ENCODE measurements at places on chromosomes 7 and 10.

GRCh38 chr7:72493850-72494661 is 81.9 kb upstream of the CALN1 start:
- DNase-seq = peak; percentile 50

DNA sequence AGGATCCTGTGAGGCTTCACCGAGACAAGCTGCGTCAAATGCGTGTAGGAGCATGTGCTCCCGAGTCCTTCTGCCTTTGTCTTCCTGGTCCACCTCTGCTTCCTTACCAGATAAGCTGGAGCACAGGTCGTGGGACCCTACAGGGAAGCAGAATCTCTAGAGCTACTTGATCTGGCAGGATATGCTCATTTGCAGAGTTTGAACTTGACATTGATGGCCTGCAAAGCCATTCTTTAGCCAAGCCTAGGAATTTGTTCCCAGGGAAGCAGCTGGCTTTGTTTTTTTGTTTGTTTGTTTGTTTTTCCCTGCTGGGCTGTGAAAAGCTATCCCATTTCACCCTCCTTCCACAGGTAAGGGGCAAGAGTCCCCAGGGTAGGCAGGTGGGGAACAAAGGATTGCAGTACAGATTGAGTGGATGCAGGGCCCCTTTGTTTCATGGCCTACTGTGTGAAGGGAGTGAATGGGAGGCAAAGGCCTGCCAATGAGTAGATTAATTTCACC is 200.0 kb upstream of the BMPER start:
- DNase-seq = no peak

- no peak for DNase-seq
Observed at GRCh38 chr7:33050535-33051318, 11.8 kb downstream of the NT5C3A start.

GRCh38 chr10:58063861-58064480 is 203.7 kb downstream of the IPMK start:
- DNase-seq = no peak

- DNase-seq = no peak
Observed at GRCh38 chr7:151726652-151727578, 150.0 kb downstream of the PRKAG2 start.

DNA sequence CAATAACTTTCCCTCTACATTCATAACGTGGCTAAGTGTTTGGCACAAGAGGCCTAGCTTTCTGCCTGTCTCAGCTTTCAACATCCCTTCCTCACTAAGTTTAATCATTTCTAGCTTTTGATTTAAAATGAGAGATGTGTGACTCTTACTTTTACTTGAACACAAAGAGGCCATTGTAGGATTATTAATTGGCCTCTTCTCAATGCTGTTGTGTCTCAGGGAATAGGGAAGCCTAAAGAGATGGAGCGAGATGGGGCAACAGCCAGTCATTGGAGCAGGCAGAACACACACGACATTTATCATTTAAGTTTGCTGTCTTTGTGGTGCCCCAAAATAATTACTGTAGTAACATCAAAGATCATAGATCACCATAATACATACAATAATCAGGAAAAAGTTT is 167.1 kb upstream of the TRIM24 start:
- no peak for DNase-seq

DNA sequence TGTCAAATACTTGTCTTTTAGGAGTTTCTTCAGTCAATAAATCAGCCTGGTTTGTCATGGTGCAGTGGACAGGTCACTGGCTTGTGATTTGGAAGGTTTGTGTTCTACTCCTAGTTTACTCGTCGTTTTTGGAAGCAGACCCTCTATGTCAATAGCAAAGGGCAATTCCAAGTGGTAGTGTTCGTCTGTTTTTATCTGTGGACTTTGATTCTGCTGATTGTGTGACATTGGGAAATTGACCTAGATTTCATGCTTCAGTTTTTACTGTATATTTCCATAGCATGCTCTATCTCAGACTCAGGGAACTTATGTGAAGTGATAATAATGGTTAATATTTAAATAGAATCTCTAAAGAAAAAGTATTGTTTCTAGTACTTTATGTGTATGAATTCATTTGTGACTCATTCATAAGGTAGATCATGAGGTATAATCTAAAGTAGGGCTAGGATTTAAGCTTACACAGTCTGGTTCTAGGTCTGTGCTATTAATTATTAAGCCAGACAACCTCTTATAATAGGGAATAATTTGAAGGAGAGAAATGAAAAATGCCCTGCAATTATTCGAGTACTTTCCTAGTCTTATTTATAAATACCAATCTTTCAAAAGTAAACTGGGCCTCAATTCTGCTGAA is 198.1 kb downstream of the REEP3 start:
- no peak for DNase-seq

DNA sequence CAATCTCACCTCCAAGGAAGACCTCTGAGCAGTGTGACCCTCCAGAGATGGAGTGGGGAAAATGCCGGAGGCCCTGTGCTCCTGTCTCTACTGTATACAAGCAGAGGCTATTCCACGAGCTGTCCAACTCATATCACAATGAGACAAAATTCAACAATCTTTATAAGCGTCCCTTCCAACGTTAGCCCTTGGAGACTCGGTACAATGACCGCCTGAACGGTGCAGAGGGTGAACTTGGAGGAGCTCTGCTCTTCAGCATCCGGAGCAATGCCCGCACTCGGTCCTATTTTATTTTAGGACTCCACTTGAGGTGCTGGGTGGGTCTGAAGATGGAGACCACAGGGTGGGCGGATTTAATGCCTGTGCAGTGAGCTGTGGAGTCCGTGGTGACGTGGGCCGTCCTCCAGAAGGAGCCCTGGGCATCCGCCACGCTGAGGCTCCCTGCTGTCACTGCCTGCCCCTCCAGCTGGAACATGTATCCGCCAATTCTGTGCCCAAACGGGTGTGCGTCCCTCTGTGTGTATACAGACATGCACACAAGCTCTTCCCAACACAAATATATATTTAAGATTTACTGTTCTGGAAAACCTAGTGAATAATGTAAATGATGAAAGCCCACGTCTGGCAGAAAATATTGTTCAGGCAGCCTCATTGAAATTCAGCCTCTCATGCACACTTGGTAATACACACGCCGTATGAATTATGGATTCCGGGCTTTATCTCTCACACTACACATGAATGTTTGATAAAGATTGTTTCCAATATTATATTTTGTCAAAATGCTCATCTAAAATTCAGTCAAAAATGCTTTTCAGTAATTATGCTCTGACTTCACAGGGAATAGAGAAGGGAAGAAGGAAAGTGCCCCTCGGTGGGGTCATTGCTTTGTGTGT is 239.9 kb upstream of the ZMIZ1 start:
- DNase-seq = no peak

- DNase-seq = no peak
Observed at GRCh38 chr10:102815790-102816549, 21.2 kb downstream of the CYP17A1 start.

DNA sequence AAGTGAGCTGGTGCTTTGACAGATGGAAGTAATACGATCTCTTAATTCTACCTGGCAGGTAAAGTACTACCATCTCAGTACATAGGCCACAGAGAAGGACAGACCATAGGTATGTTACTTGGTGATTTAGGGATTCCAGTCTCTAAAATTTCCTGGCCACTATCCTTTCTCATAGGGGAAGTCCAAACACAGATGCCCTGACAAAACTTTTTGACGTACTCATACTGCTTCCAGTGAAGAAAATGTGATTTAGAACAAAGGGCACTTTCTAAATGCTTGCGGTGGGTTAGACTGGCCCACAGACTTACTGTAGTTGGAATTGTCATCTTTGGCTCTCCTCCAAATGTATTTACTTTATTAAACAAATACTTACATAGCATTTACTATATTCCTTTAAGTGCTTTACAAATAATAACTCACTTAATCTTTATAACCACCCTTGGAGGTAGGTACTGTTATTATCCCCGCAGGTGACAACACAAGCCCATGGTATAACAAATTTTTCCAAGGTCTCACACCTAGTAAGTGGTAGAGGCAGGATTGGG is 3.0 kb downstream of the PI4K2A start:
- DNase-seq = no peak

DNA sequence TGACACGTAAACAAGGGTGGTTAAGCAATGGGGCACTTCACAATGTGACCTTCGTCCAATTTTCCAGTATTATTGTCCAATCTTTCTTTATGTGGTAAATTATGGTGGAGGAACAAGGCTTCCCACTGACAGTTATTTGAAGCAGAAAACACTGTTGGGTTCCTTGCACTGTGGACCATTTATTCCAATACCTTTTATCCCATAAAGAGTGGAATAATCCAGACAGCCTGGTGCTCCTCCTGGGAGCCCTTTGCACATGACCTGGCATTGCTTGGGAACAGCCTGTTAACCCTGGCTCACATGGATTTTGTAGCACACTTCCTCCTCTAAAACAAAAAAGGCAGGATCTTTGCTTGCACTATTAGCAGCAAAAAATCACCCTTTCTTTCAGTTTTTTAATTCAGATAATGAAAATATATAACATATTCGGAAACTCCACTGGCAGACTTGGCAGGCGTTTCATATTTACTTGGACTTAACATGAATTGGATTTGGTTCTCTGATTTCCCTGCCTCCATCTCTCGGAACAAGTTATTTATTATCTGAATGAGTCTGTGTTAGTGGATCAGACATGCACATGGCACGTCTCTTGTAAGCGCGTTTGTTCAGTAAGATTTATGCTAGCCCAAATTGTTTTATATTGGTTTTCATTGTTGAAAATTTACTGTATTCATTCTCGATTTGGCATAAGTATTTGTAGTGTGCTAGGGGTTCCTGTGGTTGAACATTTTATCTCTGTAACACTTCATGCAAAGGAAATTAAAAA is 59.3 kb downstream of the BMPER start:
- no peak for DNase-seq

DNA sequence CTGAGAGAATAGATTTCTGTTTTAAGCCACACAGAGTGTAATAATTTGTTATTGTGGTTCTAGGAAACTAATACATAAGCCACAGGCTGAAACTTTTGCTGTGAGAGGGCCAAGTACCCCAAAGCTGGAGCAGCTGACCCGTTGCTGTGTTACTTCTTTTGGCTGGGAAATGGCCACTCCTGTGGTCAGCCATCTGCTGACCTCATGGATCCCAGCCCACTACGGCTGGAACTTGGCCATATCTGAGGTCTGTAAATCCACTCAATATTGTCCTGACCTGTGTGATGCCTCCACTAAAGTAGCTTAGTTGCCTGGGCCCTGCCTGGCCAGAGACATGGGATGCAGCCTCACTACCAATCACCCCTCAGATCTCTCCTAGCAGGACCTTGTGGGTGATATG is 17.4 kb upstream of the LOXL4 start:
- DNase-seq = no peak

DNA sequence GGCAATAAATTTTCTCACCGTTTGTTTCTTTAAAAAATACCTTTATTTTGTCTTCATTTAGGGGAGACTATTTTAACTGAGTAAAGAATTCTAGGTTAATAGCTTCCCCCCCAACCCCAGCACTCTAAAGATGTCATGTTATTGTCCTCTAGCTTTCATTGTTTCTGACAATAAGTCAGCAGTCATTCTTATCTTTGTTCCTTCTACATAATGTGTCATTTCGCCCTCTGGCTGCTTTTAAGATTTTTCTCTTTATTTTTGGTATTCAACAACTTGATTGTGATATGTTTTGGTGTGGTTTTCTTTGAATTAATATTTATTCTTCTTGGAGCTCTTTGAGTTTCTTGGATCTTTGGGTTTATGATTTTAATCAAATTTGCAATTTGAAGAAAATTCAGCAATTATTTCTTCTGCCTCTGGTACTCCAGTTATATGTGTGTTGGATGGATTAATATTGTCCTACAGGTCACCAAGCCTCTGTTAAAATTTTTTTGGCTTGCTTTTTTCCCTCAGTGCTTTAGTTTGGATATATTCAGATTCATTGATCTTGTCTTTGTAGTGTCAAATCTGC is 64.6 kb upstream of the ELN start:
- DNase-seq = no peak

DNA sequence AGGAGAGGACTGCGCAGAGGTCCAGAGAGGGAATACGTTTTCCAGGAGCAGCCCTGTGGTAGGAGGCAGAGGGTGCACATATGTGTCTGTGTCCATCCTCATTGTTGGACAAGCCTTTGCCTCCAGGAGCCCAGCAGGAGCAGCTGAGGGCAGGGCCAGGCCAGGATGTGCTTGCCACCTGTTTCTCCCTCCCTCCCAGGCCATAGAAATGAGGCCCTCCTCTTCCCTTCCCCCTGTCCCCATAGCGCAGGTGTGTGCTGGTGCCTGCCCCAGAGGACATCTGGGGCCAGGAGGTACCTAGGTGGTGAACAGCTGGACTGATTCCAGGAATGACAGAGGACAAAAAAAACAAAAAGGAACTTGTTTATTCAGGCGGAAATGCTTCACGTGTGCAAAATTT is 10.5 kb upstream of the CXCL12 start:
- no peak for DNase-seq

DNA sequence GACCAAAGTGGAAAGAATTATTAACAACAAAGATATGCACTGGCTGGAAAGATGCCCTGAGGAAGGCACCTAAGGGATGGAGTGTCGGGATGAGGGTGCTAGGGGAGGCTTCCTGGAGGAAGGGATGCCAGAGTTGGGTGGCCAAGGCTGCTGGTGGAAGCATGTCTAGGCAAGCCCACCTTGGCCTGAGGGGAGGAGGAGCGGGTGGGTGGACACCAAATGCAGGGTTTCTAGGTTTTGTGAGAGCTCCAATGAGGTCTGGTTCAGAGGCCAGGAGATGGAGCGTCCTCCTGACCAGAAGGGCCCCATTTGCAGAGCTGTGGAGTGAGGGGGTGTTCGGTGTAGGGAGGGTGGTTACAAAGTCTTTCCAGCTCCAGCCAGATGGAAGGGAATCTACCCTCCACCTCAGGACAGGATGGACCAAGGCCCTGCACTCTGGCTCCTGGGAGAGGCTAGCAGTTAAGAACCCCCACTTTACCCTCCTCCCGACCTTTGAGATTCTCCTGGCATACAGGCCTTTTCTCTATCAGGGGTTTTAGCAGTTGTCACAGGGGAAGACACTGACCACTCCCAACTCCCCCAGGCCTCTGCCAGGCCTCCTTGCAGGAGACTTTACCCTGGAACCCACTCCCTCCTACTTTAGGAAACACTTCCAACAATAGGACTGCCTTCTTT is 3.0 kb upstream of the DDIT4 start:
- DNase-seq = no peak

GRCh38 chr10:93397020-93397419 is 85.1 kb downstream of the MYOF start:
- no peak for DNase-seq

DNA sequence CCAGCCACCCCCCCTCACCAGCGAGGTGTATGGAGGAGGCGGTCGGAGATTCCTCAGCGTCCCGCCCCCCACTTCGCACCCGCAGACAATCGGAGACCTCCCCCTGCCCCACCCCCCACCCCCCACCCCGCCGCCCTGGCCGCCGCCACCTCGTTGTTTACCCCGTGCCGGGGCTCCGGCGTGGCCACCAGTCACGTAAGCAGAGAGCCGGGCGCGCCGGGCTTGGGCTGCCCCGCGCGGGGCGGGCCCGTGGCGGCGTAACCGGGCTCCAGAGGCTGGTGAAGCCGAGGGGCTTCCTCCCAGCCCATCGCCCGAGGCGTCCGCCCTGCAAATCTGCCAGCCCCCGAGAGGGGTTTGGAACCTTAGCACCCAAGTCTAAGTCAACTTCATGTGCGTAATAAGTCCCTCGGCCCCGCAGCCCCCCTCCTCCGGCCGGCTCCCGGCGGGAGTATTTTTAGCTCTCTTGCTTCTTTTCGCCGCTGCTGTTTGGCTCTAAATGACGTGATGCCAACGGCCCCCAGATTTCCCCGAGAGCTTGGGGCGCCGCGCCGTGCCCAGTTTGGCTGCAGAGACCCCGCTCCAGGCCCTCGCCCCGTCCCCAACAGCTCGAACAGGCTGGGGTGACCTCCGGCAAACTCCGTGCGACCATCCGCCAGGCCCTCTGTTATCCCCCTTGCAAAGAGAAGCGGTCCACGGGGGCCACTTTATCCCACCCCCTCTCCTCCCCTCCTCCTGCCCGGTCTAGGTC is 2.7 kb downstream of the MXI1 start:
- DNase-seq = peak; percentile 49
